Lung (tissue), 17 donors: ENCODE measurements at places on chromosomes 1 and 21.

GRCh38 chr1:39326836-39327235 lies 122.3 kb downstream of the MACF1 start:
- DNase-seq: no peak

DNA sequence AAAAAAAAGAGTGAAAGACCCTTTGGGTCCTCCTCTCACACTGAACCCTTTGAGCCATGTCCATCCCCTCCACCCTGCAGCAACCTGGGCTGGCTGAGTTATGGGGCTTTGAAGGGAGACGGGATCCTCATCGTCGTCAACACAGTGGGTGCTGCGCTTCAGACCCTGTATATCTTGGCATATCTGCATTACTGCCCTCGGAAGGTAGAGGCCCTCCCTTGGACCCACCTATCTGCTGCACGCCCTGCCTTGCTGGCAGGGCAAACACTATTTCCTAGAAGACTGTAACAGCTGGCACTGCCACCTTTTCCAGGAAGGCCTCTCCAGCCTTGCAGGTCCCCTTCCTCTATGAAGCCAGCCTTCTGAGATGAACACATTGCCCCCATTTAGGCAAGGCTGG lies 1.1 kb downstream of the SLC50A1 start:
- no peak for DNase-seq

- peak; percentile 25 for DNase-seq
Observed at GRCh38 chr1:100862591-100862990, 32.1 kb downstream of the EXTL2 start.

DNA sequence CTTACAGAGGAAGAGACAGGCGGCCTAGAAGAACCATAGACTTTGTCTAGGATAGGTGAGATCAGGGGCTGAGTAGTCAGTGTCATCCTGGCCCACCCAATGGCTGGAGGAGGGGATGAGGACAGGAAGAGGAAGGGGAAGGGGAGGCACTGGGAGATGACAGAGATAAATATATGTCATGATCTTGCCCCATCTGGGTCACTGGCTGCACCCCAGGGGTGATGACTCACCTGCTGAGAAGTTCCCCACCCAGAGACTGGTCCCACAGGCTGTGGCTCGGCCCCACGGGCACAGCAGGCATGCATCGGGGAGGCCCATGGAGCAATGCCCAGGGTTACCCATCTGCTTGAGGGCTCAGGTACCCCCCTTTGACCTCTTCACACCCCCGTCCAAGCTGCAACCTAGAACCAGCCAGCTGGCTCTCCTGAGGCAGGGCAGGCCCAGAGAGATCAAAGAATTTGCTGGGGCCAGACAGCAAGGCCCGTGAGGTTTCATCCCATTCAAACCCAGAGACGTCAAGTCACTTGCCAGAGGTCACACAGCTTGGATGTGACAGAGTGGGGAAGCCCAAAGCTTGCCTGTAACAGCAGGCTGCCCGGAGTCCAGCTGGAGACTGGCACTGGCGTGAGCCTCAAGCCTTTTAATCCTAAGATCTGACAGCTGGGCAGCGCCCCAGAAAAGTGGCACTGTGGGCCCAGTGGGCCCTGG lies 34.7 kb upstream of the CASZ1 start:
- no peak for DNase-seq

- peak; percentile 67 for DNase-seq
Observed at GRCh38 chr1:228964178-228965089, 229.2 kb downstream of the RHOU start.

DNA sequence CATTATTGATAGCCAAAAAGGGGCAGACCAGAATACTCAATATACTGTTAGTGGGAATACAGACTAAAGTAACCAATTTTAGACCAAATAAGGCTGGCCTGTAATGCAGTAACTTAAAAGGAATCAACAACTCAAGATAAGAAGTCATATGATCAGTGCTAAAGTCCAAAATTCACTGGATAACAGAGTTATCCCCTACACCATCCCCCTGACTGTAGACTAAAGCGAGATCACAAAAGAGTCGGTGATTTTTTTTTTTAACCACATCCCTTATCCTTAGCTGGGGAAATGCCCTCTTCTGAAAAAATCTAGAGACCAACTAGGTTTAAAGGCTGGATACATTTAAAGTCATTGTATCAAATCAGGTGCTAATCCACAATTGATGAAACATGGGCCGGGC lies 7.7 kb downstream of the UBR4 start:
- no peak for DNase-seq

DNA sequence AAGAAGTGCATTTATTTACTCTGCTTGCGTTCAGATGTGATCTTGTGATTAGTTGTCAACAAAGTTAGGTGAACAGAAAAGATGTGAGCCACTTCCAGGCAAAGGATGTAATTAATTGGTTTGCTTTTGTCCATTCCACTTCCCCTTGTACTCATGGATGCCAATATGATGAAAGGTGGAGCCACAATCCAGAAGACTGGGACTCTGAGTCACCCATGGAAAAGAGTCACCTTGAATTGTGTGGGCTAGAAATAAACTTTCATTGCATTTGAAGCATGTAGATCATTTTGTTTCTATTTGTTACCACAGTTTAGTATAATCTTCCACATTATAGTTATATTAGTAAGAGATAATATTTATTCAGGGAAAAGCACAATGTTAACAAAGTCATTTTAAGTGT lies 684.2 kb downstream of the LTN1 start:
- no peak for DNase-seq
